ENCODE measurements at places on chromosomes 7 and 10. TPM values are rescaled to one million over a fixed set of nuclear protein-coding genes. Genes with fewer than 3 reads are reported as not detected.

The CYP51A1 gene
- 33.7 TPM for polyA plus RNA-seq

The LRRC61 gene
- 5.1 TPM for polyA plus RNA-seq

The PKD1L1 gene
- polyA plus RNA-seq = not detected

The HTR7 gene
- 0.23 TPM for polyA plus RNA-seq

The CTAGE4 gene
- polyA plus RNA-seq = not detected
